ENCODE measurements at places on chromosomes 4 and X.

GRCh38 chrX:136353526-136354093 is 52.8 kb downstream of the ADGRG4 start:
- no peaks in the 10 kb centered on the region for H3K4me1 ChIP-seq
- no peaks in the 10 kb centered on the region for H3K27me3 ChIP-seq
- no peak overlapping the region for H3K27ac ChIP-seq

GRCh38 chrX:120236687-120237479 is 13.7 kb upstream of the ZBTB33 start:
- DNase-seq = no peak
- no peaks in the 10 kb centered on the region for H3K4me1 ChIP-seq
- H3K36me3 ChIP-seq = no peaks in the 10 kb centered on the region
- H3K27ac ChIP-seq = no peak overlapping the region
- no peaks in the 10 kb centered on the region for H3K27me3 ChIP-seq
- no peak overlapping the region for H3K4me3 ChIP-seq

DNA sequence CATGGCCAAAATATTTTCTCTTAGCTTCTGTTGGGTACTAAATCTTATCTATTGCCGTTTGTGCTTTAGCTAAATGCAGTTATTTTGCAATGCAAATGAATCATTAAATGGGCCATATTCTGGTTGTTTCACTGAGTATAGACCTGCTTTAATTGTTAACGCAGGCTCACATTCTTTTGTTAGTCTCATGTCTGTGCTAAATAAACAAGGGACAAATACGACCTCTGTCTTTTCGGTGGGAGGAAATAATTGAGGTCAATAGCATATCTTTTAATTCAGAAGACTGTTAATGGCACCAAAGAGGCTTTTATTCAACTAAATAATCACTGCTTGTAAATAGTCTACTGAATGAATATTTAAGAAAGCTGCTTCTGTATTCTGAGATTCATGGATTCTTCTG is 76.9 kb downstream of the DIAPH2 start:
- no peaks in the 10 kb centered on the region for H3K36me3 ChIP-seq
- no peaks in the 10 kb centered on the region for H3K27me3 ChIP-seq
- no peak overlapping the region for H3K4me3 ChIP-seq
- no peak for DNase-seq
- H3K27ac ChIP-seq = no peak overlapping the region
- H3K4me1 ChIP-seq = no peaks in the 10 kb centered on the region

DNA sequence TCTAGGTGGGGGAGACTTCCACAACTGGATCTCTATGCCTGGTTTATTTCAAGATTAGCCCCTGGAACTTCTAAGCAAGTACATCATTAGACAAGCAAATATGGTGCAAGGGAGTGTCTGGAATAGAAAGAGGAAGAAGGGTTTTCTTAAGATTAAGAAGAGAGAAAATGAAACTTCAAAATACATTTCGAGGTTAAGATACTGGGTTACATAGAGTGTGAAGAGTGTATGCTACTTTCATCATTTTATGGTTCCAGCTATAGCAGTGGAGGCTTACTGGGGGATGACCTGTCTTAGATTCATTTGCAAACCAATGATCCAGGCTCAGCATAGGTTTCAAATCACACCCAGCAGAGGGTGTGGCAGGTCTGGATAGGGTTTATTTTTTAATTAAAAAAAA is 144.4 kb upstream of the GATB start:
- H3K27me3 ChIP-seq = no peaks in the 10 kb centered on the region
- no peak for DNase-seq
- H3K27ac ChIP-seq = no peak overlapping the region
- H3K4me1 ChIP-seq = no peaks in the 10 kb centered on the region
- H3K36me3 ChIP-seq = no peaks in the 10 kb centered on the region

All from aorta (tissue), 5 donors.